Fibroblast of villous mesenchyme (primary cell): ENCODE measurements at places on chromosomes 16 and 17. TPM values are rescaled to one million over a fixed set of nuclear protein-coding genes. Genes with fewer than 3 reads are reported as not detected.

SPATA22 gene
- total RNA-seq = 1.3 and 3.5 TPM in 2 replicates

ESRP2 gene
- under 0.01 and 0.86 TPM in 2 replicates for total RNA-seq

MRPL27 gene
- total RNA-seq = 55.7 and 63.0 TPM in 2 replicates

DNA sequence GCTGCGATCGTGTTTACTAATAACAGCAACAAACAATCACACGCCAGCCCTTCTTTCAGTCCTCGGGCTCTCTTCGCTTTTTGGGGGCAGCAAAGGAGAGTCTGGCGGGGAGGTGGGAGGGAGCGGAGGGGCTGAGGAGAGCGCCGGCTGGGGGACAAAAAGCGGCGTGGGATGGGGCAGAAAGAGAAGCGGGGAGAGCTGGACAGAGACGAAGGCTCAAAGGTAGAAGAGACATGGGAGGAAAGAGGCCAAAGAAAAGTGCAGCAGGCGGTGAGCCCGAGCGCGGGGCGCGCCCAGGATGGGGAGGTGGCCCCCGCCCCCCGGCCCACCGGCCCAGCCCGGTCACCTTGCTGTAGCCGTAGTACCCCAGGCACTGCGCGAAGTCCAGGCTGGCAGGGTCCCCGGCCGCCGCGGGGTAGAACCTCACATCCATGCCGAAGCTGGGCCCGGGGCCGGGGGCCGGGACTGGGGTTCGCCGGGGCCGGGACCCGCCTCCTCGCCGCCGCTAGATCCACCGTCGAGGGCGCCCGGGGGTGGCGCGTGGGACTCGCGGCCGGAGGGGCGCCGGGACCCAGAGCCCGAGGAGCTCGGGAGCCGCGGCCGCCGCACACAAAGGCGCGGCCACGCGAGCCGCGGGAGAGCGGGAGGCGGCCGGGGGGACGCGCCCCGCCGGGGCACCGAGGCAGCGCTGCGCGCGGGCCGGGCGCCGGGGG, 496 bp downstream of the TOX3 start:
- no peak for DNase-seq

GRCh38 chr16:75559564-75560372, 3.7 kb upstream of the TMEM231 start:
- peak; percentile 79 for DNase-seq
